CD4-positive, alpha-beta memory T cell (primary cell): ENCODE measurements at places on chromosomes 6 and 20. TPM values are rescaled to one million over a fixed set of nuclear protein-coding genes. Genes with fewer than 3 reads are reported as not detected.

CST2 gene
- not detected for total RNA-seq

IFT52 gene
- 18.2 TPM for total RNA-seq

WFDC12 gene
- not detected for total RNA-seq

MTFR2 gene
- 1.2 TPM for total RNA-seq

DNA sequence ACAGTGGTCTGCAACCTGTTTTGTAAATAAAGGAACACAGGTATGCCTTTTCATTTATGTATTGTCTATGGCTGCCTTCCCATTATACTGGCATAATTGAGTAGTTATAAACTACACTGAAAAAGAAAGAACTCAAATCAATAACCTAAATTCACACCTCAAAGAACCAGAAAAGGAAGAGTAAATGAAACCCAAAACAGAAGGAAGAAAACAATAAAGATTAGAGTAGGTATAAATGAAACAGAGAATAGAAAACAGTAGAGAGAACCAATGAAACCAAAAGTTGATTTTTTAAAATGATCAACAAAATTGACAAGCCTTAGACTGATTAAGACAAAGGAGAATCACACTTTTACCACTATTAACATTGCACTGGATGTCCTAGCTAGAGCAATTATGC lies 34.7 kb downstream of the FAM184A start:
- no peak for DNase-seq
- no peak overlapping the region for H3K27ac ChIP-seq
- no peaks in the 10 kb centered on the region for H3K4me1 ChIP-seq
- no peak overlapping the region for H3K4me3 ChIP-seq
- no peaks in the 10 kb centered on the region for H3K27me3 ChIP-seq

DNA sequence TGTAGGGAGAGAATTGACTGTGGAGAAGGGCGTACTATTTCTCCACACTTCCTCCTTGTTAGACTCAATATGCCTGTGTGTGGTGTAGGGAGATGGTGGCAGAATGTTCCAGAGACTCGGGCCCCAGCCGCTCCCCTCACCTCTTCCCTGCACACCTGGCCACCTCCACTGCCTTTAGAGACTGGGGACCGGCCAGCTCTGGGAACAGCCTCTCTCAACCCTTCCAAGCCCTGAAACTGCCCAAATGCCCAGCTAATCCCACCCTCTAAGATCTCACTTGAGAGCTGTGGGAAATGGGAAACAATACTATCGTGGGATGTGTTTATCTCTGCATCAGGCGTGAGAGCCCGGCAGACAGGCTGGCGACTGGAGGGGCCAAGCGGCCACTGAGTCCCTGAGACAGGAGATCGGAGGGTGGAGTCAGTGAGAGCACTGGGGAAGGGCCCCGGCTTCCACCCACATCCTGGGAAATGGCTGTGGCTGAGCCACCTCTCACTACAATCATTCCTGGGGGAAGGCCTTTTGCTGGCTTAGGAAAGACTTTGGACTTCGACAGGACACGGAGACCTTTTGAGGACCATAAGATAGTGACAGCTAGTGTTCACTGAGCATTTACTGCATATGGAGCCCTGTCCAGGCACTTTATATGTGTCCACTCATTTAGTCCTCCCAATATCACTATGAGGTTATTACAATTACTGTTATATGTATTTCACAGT lies 31.0 kb upstream of the MRPS18A start:
- H3K4me3 ChIP-seq, result no peak overlapping the region
- no peaks in the 10 kb centered on the region for H3K36me3 ChIP-seq
- DNase-seq, result no peak

DNA sequence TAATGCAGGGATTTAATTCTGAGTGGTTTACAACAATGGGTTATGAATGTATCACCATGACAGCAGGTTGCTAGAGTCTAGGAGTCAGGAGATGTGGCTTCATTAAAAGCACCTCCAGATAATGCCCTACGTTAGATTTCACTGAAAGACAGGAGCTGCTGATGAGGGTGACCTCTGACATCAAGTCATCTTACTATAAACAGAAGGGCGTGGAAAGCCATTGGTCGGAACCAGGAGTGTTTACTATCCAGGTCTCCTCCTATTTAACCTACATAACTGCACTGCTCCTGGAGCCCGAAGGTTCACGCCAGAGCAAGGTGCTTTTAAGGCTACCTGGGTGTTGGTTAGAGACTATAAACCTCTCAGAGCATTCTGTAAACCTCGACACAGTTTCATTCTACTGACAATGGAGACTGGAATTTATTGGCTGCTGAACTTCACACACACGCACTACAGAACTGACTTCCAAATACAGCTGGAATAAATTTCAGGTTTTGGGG lies 128.7 kb downstream of the EYA4 start:
- H3K36me3 ChIP-seq, result no peaks in the 10 kb centered on the region
- no peak overlapping the region for H3K27ac ChIP-seq
- no peak for DNase-seq
- H3K4me3 ChIP-seq, result no peak overlapping the region

- H3K36me3 ChIP-seq, result no peaks in the 10 kb centered on the region
- no peak overlapping the region for H3K27ac ChIP-seq
Measured at GRCh38 chr6:125149256-125150144, 4.1 kb upstream of the TPD52L1 start.

DNA sequence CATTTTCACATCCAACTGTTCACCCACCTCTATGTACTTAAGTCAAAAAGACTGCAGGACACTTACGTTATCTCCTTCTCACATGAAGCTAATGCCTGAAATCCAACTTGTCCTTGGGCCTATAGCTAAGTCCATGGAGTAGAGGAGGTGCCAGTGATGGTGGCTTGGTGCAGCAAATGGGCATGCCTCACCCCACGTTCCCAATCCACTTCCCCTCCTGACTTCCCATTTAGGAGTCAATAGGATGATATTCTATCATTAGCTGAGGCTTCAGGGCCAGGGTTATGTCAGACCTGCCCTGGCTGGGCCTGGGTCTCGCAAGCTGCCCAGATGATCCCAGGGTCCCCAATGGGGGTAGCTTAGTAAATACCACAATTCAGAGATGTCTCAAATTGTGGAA lies 410.4 kb downstream of the MAFB start:
- no peaks in the 10 kb centered on the region for H3K36me3 ChIP-seq
- H3K4me1 ChIP-seq, result no peaks in the 10 kb centered on the region
- H3K27me3 ChIP-seq, result no peaks in the 10 kb centered on the region
- no peak overlapping the region for H3K27ac ChIP-seq

- H3K27me3 ChIP-seq, result no peaks in the 10 kb centered on the region
- H3K4me1 ChIP-seq, result peaks cover 40% of the 10 kb centered on the region
- H3K27ac ChIP-seq, result no peak overlapping the region
- H3K36me3 ChIP-seq, result no peaks in the 10 kb centered on the region
- H3K4me3 ChIP-seq, result no peak overlapping the region
Measured at GRCh38 chr20:49594931-49595315, 27.0 kb upstream of the PTGIS start.

- H3K27ac ChIP-seq, result no peak overlapping the region
- H3K4me1 ChIP-seq, result no peaks in the 10 kb centered on the region
- H3K27me3 ChIP-seq, result no peaks in the 10 kb centered on the region
Measured at GRCh38 chr6:74713941-74714340, 491.9 kb downstream of the COL12A1 start.

- H3K4me1 ChIP-seq, result no peaks in the 10 kb centered on the region
- H3K36me3 ChIP-seq, result no peaks in the 10 kb centered on the region
- no peak overlapping the region for H3K27ac ChIP-seq
- H3K27me3 ChIP-seq, result no peaks in the 10 kb centered on the region
Measured at GRCh38 chr6:12844284-12845223, 128.0 kb downstream of the PHACTR1 start.

DNA sequence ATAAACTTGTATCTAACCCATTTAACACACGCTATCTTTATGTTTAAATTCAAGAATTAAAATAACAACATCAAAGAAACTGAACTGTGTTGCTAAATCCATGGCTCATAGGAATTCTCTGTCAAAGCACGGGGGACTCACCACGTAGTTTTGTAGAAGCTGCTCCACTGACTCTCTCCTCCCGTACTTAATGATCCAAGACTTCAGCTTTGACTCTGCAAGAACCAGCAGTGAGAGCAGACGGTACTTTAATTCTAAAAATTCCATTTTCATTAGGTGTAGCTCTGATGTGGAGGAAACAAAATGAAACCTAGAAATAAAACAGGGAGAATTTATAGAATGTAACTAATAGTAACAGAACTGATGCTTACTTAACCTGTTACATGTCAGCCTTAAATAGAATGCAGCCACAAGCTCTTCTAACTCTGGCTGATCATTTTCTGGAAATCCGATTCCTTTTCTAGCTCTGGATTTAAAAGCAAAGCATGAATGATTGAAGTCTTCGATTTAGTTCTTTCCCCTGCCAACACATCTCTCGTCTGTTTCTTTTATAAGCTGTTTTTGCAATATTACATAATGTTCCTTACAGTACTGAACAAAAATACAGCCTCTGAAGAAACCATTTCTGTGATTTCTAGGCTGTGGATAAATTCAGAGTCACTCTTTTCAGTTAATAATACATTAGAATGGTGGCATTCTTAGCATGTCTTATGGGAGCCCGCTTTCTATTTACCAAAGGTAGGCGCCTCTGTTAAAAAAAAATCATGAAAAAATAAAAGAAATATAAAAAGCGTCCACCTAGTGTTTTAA lies 165.5 kb downstream of the SYNE1 start:
- no peaks in the 10 kb centered on the region for H3K27me3 ChIP-seq
- no peak overlapping the region for H3K4me3 ChIP-seq
- no peak overlapping the region for H3K27ac ChIP-seq

DNA sequence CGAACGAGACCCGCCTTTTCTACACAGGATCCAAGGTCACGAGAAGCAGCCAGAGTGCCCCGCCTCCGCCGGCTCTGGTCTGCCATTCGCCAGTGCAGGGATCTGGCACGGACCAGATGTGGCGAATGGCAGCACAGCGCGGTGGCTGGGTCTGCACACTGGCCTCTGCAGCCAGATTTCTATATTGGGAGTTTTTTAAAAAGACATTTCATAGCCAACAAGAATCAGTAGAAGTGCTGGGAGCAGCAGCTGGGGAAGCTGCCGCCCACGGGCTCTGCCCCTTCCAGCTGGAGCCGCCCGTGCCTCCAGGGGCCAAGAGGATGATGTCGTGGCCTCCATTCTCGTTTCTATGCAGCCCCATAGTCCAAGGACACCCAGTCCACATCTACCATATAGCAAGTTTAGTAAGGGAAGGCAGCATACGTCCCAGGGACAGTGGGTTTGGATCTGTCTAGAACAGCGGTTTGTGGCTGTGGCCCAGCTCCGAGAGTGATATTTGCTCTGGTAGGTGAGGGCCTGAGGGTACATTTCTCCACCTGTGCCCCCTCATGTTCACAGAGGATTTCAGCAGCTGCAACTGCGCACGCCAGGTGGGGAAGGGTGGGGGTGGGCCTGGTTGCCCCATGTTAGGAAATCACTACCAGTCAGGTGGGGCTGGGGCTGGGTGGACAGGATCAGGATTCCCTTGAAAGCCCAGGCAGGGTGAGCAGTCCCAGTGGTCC lies 333.7 kb downstream of the ZFAND3 start:
- no peaks in the 10 kb centered on the region for H3K4me1 ChIP-seq
- no peak overlapping the region for H3K4me3 ChIP-seq
- H3K27me3 ChIP-seq, result no peaks in the 10 kb centered on the region
- DNase-seq, result no peak
- no peaks in the 10 kb centered on the region for H3K36me3 ChIP-seq

- peak overlapping the region; percentile 42 for H3K4me3 ChIP-seq
- no peaks in the 10 kb centered on the region for H3K36me3 ChIP-seq
- H3K4me1 ChIP-seq, result peaks cover 53% of the 10 kb centered on the region
- DNase-seq, result peak; percentile 29
Measured at GRCh38 chr6:105402090-105402938, 568 bp downstream of the PREP start.

GRCh38 chr6:56856036-56856580 lies 98.8 kb upstream of the BEND6 start:
- peaks cover 2% of the 10 kb centered on the region for H3K27me3 ChIP-seq
- no peak overlapping the region for H3K4me3 ChIP-seq
- peaks cover 7% of the 10 kb centered on the region for H3K4me1 ChIP-seq

- H3K36me3 ChIP-seq, result no peaks in the 10 kb centered on the region
- H3K27me3 ChIP-seq, result no peaks in the 10 kb centered on the region
- H3K4me3 ChIP-seq, result no peak overlapping the region
Measured at GRCh38 chr20:43996240-43996930, 81.7 kb downstream of the TOX2 start.

- H3K4me1 ChIP-seq, result no peaks in the 10 kb centered on the region
- no peak overlapping the region for H3K4me3 ChIP-seq
- no peaks in the 10 kb centered on the region for H3K36me3 ChIP-seq
- H3K27me3 ChIP-seq, result no peaks in the 10 kb centered on the region
- H3K27ac ChIP-seq, result no peak overlapping the region
Measured at GRCh38 chr20:58064411-58065010, 163.9 kb downstream of the ANKRD60 start.

GRCh38 chr6:113476937-113477839 lies 380.0 kb upstream of the MARCKS start:
- DNase-seq, result no peak
- no peak overlapping the region for H3K27ac ChIP-seq
- H3K27me3 ChIP-seq, result no peaks in the 10 kb centered on the region

DNA sequence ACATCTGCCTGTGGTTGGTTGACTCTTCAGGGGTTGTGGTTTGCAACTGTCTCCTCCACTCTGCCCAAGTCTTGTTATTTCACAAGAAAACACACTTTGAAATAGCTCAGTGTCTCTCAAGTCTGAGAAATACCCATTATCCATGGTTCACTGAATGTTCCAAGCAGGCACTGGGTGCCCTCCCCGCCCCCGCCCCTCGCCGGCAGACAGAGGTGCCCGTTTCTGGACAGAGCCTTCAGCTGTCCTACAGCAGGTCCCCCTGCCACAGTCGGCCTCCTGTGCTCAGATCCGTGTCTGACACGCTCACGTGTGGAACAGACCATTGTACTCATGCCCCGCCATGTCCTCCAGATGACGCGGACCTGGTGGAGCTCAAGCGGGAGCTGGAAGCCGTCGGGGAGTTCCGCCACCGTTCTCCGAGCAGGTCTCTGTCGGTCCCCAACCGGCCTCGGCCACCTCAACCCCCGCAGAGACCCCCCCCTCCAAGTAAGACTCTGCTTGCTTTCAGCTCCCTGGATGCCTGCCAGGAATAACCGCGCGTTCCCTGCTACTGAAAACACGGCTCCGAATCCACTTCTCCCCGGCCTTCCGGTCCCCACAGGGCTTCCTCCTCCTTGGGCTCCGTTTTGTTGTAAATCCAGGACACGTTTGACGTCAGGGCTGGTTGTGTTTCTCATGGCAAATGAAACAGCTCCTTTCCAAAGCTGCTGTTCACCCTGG lies 81.4 kb downstream of the SERAC1 start:
- peaks cover 46% of the 10 kb centered on the region for H3K36me3 ChIP-seq
- no peak overlapping the region for H3K27ac ChIP-seq
- DNase-seq, result no peak

- H3K27me3 ChIP-seq, result no peaks in the 10 kb centered on the region
- peaks cover 25% of the 10 kb centered on the region for H3K36me3 ChIP-seq
- peaks cover 57% of the 10 kb centered on the region for H3K4me1 ChIP-seq
- no peak overlapping the region for H3K4me3 ChIP-seq
- DNase-seq, result peak; percentile 32
- H3K27ac ChIP-seq, result peak overlapping the region; percentile 90
Measured at GRCh38 chr6:34246563-34247391, 2.0 kb downstream of the SMIM29 start.

GRCh38 chr6:79798841-79799240 lies 148.5 kb downstream of the ELOVL4 start:
- H3K27me3 ChIP-seq, result no peaks in the 10 kb centered on the region
- H3K27ac ChIP-seq, result no peak overlapping the region
- DNase-seq, result no peak
- no peaks in the 10 kb centered on the region for H3K4me1 ChIP-seq
- H3K4me3 ChIP-seq, result no peak overlapping the region
- no peaks in the 10 kb centered on the region for H3K36me3 ChIP-seq
